ENCODE measurements at places on chromosomes 6 and 20.

DNA sequence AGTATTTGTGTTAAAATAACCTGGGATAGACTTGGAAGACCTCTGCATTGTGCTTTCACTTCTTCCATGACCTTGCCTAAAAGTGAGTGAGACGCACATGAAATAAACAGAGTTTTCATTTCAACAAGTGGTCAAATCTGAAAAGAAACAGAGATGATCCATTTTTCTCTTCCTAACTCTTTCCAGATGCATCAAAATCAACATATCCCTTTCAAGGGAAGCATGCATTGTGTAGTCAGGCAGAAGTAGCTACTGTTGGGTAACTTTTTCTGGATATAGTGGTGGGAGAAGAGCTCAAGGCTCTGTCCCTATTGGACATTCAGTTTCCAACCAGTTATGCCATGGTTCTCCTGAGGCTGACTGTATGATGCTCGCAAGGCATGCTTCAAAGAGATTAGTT, 233.0 kb upstream of the JAG1 start:
- DNase-seq = no peak

- DNase-seq = no peak
Measured at GRCh38 chr6:85431271-85431670, 18.6 kb upstream of the NT5E start.

DNA sequence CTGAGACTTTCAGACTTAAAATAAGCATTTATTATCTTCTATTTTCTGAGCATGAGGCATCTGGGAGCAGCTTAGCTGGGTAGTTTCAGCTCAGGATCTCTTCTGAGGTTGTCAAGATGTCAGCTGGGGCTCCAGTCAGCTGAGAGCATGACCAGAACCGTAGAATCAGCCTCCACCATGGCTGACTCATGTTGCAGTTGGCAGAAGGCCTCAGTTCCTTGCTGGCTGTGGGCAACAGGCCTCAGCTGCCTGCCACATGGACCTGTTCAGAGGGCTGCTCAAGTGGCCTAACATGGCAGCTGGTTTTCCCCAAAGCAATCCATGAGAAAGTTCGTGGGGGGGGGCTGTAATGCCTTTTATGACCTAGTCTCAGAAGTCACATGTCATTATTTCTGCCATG, 142.3 kb downstream of the LY86 start:
- DNase-seq = no peak

- no peak for DNase-seq
Measured at GRCh38 chr6:13600036-13600435, 15.1 kb upstream of the NOL7 start.

GRCh38 chr6:110682460-110682853, 132.8 kb downstream of the CDK19 start:
- peak; percentile 87 for DNase-seq

GRCh38 chr6:4564801-4565271, 211.4 kb upstream of the CDYL start:
- no peak for DNase-seq

GRCh38 chr6:14824484-14825275, 421.2 kb upstream of the JARID2 start:
- no peak for DNase-seq

- DNase-seq = no peak
Measured at GRCh38 chr6:133814238-133814637, 74.7 kb upstream of the TCF21 start.

- no peak for DNase-seq
Measured at GRCh38 chr20:10648651-10649050, 25.1 kb downstream of the JAG1 start.

- no peak for DNase-seq
Measured at GRCh38 chr20:60039526-60039925, 81.3 kb downstream of the CDH26 start.

DNA sequence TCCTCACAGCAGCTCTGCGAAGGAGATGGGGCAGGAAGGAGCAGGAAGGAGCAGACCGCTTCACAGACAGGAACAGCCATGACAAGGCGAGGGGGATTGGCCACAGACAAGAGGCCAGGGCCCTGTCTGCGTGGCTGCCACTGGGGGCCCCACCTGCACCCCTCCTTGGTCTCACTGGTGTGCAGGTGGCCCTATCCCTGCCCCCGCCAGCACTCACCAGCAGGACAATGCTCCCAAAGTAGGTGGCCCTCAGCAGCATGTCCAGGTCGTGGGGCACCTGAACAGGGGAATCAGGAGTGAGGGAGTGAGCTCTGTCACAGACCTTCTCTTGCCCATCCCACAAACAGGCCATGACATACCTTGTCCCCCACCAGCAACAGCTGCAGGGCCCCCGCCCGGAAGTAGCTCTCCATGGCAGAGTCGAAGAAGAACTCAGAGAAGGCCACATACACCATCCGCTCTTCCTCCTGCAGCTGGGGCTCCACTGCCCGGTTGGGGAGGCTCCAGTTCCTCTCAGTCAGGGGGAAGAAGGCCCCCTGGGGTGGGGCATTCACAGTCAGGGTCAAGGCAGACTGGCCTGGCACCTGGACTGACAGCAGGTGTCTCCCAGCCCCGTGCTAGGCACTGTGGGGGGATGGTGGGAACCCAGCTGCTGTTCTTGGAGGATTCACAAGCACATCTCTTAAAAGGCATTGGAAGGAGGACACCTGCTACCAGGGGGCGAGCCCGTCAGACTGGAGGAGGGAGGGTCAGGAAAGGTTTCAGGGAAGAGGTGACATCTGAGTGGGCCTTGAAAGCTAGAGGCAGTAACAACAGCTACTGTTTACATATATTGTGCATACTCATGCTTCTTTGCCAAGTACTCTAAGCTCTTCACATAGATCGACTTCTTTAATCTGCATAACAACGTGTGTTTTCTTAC, 7.1 kb downstream of the PLTP start:
- no peak for DNase-seq

DNA sequence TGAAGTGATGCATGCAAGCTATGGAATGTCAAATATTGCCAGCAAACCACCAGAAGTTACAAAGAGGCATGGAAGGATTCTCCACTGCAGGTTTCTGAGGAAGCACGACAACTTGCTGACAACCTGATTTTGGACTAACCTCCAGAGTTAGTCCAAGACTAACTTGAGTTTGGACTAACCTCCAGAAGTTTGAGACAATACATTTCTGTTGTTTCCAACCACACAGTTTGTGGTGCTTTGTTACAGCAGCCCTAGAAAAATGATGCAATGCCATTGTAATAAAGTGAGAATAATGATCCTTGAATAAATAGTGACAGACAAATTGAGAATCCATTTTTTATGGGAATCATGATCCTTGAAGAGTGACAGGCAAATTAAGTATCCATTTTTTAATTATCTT, 169.9 kb upstream of the HDDC2 start:
- DNase-seq = no peak

- DNase-seq = no peak
Measured at GRCh38 chr6:125866433-125866832, 75.7 kb downstream of the NCOA7 start.

- no peak for DNase-seq
Measured at GRCh38 chr6:168190646-168191443, 111.8 kb upstream of the FRMD1 start.

DNA sequence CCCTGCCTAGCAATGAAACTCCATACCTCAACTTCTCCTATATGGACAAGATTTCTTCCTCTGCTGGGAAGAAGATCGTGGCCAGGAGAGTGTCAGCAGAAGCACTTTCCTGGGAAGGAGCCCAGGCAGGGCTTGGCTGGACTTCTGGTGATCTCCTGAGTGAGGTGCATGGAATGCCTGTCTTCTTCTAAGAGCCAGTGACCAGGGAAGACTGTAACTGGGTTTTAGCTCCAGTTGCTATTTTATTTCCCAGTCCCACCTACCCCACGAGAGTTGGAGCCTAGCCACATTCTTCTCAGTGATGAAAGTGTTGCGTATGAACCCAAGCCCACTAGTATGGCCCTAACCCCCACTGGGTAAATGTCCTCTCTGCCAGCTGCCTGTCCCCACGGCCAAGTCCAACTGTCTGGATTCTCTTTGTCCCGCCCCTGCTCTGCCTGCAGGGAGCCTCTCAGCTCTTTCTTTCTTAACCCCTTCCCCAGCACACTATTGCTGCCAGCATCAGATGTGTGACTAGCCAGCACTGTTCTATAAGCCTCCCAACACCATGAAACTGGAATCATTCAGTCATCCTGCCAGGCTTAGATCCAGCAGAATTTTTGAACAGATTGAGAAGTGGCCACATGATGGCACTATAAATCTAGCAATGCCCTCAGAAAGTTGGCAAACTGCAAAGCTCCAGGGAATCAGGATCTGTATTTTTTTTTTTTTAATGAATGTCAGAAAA, 69.8 kb upstream of the FAM184A start:
- DNase-seq = peak; percentile 50

DNA sequence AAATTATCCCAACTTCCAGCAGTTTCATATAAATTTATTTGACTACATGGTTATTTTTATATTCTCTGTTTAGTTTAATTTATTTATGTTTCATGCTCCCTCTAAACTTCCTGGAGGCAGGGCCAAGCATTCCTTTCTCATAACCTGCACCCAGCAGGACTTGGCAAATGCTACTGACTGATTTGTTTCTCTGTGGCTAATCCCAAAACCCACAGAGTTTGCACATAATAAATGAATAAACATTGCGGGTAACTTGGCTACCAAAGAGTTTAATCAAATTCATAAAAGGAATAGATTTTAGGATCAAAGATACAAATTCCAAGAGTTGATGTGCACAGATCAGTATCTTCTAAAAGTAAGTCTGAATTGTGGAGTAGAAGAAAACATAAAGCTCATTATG, 239.5 kb downstream of the SLC35F1 start:
- no peak for DNase-seq

DNA sequence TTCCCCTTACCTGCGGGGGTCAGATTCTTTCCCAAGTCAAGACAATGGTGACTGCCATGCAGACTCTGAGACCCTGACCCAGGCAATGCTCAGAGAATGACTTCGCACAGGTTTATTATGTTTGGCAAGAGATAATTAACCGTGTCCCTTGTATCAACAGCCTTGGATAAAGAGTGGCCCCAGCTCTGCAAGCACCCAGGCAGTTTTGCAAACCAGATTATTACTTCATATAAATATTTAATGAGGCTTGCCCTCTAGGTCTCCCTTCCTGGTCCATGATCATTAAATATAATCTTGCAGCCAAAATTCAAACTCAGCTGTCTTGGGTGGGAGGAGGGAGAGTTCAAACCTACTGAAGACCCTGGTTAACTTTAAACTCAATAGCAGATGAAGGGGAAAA, 156.5 kb downstream of the ANKRD60 start:
- DNase-seq = no peak

DNA sequence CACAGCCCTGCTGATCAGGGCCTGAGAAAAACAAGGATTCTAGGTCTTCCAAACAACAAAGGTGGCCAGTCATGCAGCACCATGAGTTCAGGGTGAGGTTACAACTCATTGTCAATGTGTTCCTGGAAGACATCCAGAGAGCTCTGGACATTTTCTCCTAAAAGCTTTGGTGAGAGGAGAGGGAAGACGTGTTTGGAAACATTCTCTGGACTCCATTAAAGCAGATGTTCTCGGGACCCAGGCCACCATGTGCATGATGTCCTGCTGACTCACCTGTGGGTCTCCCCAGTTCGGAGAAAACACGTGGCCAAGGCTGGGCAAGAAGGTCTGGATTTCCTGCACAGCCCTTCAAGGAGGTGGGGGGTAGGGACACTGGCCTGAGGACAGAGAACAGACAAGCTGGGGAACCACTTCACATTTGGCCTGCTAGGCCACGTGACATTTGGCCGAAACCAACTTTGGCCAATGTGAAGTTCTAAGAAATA, 61.6 kb downstream of the KCNB1 start:
- DNase-seq = no peak

- no peak for DNase-seq
Measured at GRCh38 chr6:17311595-17312311, 30.6 kb downstream of the RBM24 start.
